Activated CD8-positive, alpha-beta memory T cell treated with anti-CD3 and anti-CD28 coated beads for 1 hour (primary cell): ENCODE measurements at places on chromosomes 5 and 9.
A peak's percentile ranks its signal among the peaks of the same experiment; 100 is the strongest.

GRCh38 chr9:75551861-75552260, 338.6 kb upstream of the PCSK5 start:
- DNase-seq, result no peak

DNA sequence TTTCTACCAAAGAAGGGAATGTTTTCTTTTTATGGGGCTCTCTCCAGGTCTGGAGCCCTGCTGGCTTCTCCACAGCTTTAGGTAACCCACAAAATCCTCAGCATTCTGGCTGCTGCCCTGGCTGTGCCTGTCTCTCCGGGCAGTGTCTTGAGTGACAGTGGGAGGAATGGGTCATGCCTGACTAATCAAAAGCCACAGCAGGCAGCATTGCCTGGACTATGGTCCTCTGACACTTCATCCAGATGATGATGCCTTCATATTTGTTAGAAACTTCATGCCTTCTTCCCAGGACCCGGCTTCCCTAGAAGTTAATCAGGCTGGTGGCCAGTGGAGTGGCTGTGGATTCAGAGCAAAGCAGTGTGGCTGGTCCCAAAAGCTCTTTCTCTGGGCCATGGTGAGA, 32.2 kb upstream of the TGFBI start:
- no peak for DNase-seq

DNA sequence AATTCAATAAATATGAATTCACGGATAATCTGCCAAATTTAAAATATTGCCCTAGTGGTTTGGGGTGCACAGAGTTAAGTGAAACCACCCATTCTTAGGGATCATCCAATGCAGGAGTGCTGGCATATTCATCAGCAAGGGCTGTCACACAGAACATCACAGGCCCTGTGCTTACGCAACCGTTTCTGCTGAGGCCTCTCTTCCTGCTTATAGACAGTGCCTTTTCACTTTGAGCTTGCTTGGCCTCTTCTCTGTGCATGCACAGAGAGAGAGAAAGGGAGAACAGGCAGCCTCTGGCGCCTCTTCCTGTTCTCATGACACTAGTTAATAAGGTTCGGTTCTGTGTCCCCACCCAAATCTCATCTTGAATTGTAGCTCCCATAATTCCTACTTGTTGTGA, 366.3 kb downstream of the ICE1 start:
- DNase-seq, result no peak

DNA sequence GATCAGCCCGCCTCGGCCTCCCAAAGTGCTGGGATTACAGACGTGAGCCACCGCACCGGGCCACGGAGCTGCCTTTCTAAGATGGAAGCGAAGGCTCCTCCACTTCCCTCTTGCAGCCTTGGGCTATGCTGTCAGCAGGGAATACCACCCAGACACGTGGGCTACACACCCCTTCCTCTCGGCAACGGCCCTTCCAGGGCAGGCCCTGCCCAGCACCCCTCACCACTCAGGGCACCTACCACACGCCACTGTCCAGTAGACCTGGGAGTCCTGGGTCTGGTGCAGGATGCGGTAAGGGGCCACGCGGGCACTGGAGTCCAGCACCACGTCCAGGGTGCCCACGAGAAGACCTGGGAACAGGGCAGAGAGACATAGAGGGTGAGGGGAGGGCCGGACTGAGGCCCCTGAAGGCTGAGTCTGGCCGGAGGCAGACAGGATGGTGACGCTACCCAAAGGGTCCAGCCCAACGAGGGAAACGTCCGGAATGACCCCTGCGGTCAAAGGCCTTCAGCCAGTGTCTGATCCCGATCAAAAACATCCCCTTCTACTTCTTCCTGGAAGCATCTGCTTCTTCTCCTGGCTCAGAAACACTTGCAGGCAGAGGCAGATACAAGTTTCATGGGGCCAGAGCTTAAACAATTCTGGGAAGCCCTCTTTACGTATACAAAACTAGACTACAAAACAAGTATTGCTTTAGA, 3.1 kb downstream of the TBC1D9B start:
- DNase-seq, result no peak

- DNase-seq, result no peak
Measured at GRCh38 chr5:175853573-175854230, 17.7 kb upstream of the CPLX2 start.

DNA sequence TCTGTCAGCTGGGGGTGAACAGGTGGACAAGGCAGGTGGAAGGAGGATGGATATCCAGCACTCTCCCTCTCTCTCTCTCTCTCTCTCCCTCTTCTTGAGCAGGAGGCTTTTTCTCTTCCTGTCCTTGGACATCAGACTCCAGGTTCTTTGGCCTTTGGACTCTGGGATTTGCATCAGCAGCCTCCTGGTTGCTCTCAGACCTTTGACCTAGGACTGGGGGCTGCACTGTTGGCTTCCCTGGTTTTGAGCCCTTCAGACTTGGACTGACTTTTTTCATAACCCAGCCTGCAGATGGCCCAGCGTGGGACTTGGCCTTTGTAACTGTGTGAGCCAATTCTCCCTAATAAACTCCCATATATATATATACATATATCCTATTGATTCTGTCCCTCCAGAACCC, 35.0 kb upstream of the SEMA4D start:
- no peak for DNase-seq

GRCh38 chr9:99359336-99359735, 137.3 kb downstream of the SEC61B start:
- no peak for DNase-seq

GRCh38 chr9:34465468-34465867, 6.9 kb downstream of the DNAI1 start:
- no peak for DNase-seq

DNA sequence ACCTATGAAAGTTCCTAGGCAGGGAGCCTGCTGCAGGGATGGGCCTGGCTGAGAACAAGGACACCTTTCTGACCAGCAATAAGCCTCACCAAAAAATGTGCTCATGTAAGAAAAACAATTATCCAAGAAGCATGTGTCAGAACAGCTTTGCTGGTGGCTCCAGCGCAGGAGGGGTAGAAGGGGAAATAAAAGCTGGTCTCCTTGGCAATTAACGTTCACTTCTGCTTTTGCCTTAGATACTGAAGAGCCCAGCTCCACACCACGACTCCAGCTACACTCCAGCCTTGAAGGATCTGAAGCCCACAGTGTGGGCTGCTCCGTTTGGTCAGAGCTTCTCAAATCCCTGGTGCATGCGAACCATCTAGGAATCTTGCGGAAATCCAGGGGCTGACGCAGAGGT, 107.6 kb upstream of the PHYKPL start:
- DNase-seq, result no peak

DNA sequence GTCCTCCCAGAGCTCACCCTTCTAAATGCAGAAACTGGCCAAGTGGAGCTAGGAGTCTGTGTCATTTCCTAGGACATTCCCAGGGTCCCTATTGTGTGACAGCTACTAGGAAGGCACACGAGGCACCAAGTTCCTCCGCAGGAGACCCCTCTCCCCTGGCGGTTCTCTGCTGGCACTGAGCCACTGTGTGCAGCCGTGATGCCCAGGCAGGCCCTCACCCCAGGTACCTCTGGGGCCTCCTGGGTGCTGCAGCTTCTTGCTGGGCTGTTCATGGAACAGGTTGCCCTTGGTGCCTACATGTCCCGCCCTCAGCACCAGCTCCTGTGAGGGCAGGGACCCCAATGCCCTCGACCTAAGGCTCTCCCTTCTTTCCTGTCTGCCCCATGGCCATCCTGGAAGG, 23.1 kb downstream of the MED10 start:
- DNase-seq, result no peak

DNA sequence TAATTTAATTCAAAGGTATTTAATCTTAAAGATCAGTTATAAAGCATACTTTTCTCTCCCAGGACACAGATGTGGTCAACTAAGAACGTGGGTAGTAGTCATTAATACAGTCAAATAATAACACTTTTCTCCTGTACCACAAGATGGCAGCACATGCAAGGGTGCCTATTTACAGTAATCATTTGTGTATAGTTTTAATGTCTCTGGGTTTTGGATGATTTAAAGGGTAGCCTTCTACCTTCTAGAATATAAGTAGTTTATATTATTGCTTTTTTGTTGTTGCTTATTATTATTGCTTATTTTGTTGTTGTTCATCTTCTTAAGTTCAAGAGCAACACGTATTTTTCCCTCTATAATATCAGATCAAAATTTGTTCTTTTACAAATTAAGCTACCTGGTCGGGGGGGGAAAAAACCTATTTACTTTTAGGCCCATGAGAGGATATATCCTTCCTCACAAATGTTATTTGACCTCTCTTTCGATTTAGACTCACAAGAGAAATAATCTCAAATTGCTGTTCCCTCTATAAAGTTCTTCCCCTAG, 59.6 kb upstream of the SLC27A6 start:
- DNase-seq, result peak; percentile 2

DNA sequence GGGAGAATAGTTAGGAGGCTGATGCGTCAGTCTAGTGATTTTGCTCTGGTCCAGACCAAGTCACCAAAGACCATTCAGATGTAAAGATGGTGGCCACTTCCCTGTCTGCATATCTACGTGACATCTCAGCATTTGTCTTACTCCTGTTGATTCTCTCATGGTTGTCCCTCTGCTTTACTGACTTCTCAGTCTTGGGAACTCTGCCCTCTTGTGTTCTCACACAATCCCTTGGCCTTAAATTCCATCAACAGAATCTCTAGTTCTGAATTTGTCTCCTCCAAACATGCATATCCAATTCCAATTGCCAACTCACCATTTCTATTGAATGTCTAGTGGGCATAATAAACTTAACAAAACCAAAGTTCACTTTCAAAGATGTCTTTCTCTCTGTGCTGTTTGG, 147.8 kb downstream of the SLC24A2 start:
- no peak for DNase-seq

- DNase-seq, result no peak
Measured at GRCh38 chr5:79727451-79728355, 38.1 kb downstream of the CMYA5 start.

DNA sequence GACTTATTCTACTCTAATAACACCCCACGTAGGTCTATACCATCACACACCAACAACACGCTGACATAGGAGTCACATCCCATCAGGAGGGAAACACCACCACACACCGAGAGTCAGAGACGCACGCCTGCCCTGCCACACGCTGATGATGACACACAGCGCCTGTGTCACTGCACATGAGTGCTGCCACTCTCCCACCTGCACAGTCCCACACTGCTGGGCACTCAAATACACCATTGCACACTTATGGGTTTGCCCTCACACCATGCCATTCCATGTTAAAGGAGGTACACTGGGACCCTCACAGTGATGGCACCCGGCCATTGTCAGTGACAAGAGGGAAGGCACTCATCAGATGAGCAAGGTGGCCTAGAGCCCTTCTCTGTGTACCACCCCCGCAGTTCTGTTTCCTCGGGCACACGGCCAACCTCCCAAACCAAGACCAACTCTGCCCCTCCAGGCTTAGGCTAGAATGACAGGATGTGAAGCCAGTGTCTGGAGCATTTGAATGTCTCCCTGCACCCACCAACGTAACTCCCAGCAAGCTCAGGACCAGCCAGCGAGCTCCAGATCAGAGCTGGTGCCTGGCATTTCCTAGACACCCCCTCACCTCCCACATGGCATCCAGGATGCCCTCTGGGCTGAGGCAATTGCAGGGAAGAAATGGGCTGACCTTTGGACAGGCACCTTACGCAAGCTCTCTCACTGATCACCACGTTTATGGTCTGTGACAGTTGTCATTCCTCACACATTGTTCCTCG, 3.6 kb upstream of the CPLX2 start:
- DNase-seq, result no peak

DNA sequence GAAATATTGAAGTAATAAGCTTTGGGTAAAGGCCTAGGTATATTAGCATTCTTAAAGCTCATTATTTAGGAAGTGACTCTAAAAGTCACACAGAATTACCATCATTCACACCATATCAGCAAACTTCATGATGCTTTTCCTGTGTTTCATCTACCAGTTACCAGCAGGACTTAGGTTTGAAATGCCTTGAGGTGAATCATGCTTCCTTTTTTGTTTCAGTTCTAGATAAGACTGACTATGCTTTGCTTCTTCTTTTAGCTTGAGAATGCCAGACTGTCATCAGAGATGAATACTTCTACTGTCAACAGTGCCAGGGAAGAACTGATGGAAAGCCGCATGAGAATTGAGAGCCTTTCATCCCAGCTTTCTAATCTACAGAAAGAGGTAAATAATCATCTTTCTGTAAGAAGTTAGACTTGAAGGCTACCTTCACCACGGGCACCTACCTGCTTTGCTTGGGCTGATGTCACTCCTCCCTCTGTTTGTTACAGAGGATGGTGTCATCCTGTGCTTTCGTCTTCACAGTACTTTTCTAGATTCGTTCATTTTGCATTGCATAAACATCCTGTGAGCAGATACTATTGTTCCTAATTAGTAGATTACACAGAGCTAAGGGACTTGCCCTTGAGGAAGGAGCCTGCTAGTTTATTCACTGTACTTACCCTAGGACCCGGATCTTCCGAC, 34.7 kb downstream of the LMNB1 start:
- no peak for DNase-seq

GRCh38 chr9:89382026-89382986, 64.0 kb downstream of the SECISBP2 start:
- no peak for DNase-seq

GRCh38 chr5:54673523-54674225, 156.1 kb downstream of the SNX18 start:
- DNase-seq, result no peak

DNA sequence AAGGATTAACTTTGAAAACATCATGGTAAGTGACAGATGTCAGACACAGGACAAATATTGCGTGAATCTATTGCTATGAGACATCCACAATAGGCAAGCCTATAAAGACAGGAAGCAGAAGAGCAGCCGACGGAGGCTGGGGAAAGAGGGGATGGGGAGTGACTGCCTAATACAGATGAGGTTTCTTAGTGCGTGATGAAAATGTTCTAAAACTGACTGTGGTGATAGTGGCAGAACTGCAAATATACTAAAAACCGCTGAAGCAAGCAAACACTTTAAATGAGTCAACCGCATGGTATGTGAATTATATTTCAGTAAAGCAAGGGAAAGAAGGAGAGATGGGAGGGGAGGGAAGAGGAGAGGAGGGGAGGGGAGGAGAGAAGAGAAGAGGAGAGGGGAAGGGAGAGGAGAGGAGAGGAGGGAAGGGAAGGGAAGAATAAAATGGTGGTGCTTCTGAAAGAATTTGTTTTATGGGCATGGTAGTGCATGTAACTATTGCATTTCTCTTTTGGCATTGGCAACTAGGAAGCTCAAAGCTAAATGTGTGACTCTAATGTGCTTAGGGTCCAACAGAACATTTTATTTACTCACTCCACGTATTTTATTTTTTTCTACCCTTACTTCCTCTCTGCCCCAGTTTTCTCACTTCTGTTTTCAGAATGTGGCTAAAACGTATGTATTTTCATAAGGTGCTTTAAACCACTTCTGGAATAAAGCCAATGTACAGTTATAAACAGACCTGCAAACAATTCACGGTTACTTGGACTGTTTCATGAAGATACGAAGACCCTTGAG, 21.3 kb downstream of the AKNA start:
- no peak for DNase-seq

DNA sequence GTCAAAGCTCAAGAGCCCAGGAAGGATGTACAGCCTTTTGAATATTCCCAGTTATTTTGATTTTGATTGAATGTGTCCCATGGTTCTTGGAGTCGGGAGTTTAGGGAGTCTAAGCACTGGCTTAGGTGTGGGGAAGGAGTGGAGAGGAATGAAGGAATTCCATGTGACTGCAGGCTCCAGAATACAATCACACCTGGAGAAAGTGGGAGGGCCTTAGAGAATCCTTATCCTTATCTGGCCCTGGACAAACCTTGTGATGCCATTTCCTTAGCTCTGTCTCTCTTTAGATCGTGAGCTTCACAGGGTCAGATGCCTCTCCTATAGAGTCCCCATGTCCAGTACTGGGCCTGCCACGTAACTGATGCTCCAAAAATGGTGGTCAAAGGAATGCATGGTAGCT, 4.2 kb upstream of the EEIG1 start:
- no peak for DNase-seq
